ENCODE measurements at places on chromosomes 12 and 14.

DNA sequence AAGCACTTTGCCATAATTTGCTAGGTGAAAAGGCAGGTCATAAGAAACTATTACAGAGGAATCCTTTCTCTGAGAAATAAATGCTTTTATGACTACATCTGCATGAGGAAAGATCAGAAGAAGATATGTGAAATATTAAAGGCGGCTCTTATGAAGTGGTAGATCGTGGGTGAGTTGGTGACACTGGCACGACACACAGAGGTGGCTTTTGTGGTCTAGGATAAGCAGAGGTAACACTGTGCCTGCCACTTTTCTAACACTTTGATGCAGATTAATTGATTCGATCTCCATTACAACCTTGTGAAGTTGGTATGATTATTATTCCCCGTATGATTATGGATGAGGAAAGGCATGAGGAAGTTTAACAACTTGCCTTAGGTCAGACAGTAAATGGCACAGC lies 60.0 kb upstream of the ELK3 start:
- DNase-seq, result no peak

DNA sequence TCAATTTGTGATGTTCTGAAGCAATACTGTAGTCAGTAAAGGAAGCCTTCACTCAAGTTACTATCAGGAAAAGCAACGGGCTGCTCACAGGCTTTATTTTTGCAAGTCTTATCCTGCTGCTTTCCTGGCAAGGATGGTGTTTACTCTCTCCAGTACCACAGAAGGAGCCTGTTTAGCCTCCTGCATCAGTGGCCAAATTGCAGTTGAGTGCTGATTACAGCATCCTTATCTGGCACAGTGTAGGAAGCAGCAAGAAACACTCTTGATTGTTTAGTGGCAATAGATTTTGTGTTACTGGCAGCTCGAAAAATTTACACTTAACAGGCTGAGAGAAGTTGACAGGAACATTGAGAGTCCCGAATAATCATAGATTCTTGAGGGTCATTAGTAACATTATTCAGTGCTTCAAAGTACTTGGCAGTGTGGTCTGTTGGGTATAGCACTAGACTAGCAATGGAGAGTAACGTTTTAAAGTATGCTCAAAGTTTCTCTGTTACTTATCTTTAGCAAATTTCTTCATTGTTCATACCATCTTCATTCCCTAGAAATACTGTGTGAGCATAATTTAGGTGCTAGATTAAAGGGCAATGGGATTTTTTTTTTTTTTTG lies 11.7 kb downstream of the TULP3 start:
- DNase-seq, result no peak

DNA sequence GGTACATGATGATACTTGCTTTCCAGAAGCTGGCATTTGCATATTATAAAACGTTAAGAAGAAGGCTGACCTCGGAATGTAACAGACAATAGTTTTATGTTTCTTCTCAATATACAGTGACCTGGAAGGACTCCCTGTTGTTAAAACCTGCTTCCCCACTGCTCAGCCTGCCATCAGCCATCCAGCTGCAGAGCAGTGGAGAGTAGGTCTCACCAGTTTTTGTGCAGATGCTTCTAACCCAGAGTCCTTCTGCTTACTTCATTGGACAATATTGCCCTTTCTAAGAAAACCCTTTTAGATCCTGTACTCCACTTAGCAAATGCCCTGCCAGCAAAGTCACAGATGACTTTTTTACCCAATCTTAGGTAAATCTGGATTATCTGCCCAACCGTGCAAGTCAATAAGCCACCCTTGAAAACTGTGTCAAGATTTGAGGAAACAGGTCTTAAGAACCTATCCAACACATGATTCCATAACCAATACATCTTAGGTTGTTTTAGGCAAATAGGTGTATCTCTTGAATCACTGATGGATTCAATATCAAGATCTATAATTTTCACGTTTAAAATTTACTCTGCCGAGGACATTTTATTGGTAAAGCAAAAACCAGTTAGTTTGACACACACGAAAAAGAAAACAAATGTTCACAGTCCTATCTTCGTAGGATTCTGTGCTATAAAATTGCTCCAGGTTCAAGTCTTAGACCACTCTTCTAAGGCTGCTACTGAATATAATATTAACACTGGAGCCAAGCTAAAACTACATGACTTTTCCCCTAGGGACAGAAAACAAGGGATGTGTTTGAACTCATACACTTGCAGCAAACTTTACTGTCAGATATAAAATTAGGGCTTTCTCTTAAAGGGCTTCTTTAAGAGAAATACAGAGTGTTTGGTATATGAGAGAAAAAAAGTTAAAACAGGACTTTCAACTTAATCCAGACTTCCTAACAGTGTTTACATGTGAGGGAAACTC lies 5.7 kb downstream of the PHLDA1 start:
- no peak for DNase-seq

GRCh38 chr12:118418385-118419057 lies 42.2 kb downstream of the SUDS3 start:
- DNase-seq, result no peak

GRCh38 chr14:65297744-65298143 lies 114.8 kb upstream of the FUT8 start:
- DNase-seq, result no peak

DNA sequence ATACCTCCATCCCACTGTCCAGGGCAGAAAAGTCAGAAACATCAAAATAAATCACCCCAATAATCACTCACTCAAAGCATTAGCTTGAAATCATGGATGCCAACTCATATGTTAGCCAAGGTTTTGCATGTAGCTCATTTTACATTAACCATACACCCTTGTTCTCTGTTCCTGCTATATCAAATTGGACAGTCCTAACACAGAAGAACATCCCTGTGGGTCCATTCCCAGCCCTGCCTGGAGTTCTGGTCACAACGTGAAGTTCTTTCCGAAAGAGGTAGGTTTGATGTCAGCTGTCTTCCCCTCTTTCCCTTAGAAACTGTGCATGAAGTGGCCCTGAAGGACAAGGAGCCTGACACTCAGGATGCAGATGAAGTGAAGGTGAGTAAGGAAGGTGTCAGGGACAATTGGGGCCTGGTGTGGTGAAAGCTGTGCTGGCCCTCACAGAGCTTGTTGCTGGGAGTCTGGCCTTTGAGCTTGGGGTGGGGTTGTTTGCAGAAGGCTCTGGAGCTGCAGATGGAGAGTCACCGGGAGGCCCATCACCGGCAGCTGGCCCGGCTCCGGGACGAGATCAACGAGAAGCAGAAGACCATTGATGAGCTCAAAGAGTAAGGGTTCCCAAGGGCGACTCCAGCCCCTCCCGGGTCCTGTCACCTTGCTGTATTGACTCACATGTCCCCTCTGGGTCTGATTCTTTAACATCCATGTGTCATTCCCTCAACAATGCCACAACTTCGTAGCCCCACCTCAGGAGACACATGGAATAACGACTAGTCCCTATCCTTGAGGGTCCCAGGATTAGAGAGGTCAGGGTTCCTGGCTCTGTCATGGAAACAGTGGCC lies 15.0 kb upstream of the PIP4K2C start:
- no peak for DNase-seq

- no peak for DNase-seq
Measured at GRCh38 chr12:45887544-45887943, 102.8 kb downstream of the SCAF11 start.

All from stimulated activated CD4-positive, alpha-beta T cell treated with anti-CD3 and anti-CD28 coated beads, Interleukin-15, amount 100 ng/mL, for 1 hour (primary cell).